CMK (cell line): ENCODE measurements at places on chromosomes 3 and 15.

DNA sequence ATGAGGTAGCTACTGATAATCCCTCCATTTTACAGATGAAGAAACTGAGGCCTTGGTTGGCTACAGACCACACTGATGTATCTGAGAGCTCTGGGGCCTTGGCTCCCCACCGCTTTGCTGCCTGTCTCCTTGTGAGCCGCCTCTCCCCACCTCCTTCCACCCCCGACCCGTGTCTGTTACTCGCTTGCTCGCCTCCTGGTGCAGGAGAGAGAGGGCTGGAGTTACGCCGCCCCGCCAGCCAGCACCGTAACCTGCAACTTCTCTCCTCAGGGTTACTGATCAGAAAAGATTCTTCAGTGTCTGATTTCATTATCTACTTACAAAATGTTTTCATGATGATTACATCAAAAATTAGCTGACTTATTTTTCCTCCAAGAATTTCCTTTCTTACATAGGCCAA lies 34.1 kb downstream of the TM2D3 start:
- DNase-seq: no peak

DNA sequence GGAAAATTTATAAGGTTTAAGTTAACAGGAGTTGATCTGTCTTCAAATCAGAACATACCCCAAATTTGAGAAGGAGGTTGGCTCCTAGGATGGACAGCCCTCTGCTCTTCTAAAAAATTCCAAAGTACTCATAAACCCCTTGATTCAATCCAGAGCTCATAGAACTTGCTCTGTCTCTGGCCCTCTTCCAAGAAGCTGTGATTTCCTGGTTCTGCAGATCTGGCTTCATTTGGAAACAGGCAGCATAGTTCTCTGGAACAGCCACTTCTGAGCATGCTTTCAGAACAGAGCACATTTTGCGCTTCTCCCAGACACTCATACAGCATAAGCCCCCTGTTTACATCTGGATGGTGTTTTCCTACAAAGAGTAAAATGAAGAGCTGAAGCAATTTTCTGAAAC lies 96.7 kb downstream of the KBTBD8 start:
- no peak for DNase-seq

- DNase-seq: no peak
These were observed 264.7 kb downstream of the GABRG3 start for GRCh38 chr15:27235681-27236080.

- DNase-seq: no peak
These were observed 144.1 kb upstream of the TPRG1 start for GRCh38 chr3:189027626-189028155.
